ENCODE measurements at places on chromosomes 12 and 14. TPM values are rescaled to one million over a fixed set of nuclear protein-coding genes. Genes with fewer than 3 reads are reported as not detected.

ITFG2 gene
- total RNA-seq: 23.9 TPM

AQP2 gene
- not detected for total RNA-seq

CMTM5 gene
- not detected for total RNA-seq

KRT83 gene
- not detected for total RNA-seq

CCDC177 gene
- total RNA-seq: not detected

WSCD2 gene
- total RNA-seq: not detected

GALNT9 gene
- total RNA-seq: 0.39 TPM

ITPK1 gene
- 13.6 TPM for total RNA-seq

MYF5 gene
- not detected for total RNA-seq

CDH24 gene
- 3.3 TPM for total RNA-seq

RND1 gene
- under 0.01 TPM for total RNA-seq

NANOG gene
- not detected for total RNA-seq

SVOP gene
- total RNA-seq: not detected

SPRING1 gene
- 25.8 TPM for total RNA-seq

CHPT1 gene
- 33.2 TPM for total RNA-seq

RNASE7 gene
- not detected for total RNA-seq

WNT1 gene
- not detected for total RNA-seq

DHRS1 gene
- 16.2 TPM for total RNA-seq
